ENCODE measurements at places on chromosomes 6 and 20. TPM values are rescaled to one million over a fixed set of nuclear protein-coding genes. Genes with fewer than 3 reads are reported as not detected.

The BPIFB4 gene
- not detected for total RNA-seq

The ASIP gene
- not detected for total RNA-seq

The GABRR2 gene
- total RNA-seq: not detected

The KCNB1 gene
- total RNA-seq: 3.0 TPM

The OTOR gene
- total RNA-seq: not detected

The SOX18 gene
- total RNA-seq: 0.58 TPM

The LAMA2 gene
- total RNA-seq: 154 TPM

The FGD2 gene
- not detected for total RNA-seq

The TINAG gene
- not detected for total RNA-seq

The MCCD1 gene
- not detected for total RNA-seq

The CNKSR3 gene
- total RNA-seq: 6.0 TPM

The IP6K3 gene
- total RNA-seq: 2.3 TPM

The SLC12A5 gene
- not detected for total RNA-seq

The BMP5 gene
- total RNA-seq: not detected

The LIN28B gene
- total RNA-seq: not detected

The LPIN3 gene
- total RNA-seq: 13.2 TPM

The LAMA4 gene
- total RNA-seq: 170 TPM

The MEP1A gene
- total RNA-seq: not detected

The ZC2HC1B gene
- not detected for total RNA-seq

The NFATC2 gene
- total RNA-seq: not detected

The TAF11 gene
- total RNA-seq: 16.7 TPM

The PROKR2 gene
- not detected for total RNA-seq

The PSORS1C2 gene
- not detected for total RNA-seq

The LCA5 gene
- total RNA-seq: 4.2 TPM

The SYCP2 gene
- 0.47 TPM for total RNA-seq

The VSX1 gene
- total RNA-seq: not detected

The BMP7 gene
- not detected for total RNA-seq

The MUC22 gene
- not detected for total RNA-seq

The POM121L2 gene
- not detected for total RNA-seq

The CEP250 gene
- total RNA-seq: 14.5 TPM

The EPPIN gene
- not detected for total RNA-seq

The NANP gene
- total RNA-seq: 7.2 TPM

The SIGLEC1 gene
- total RNA-seq: not detected

The RNF217 gene
- total RNA-seq: 6.6 TPM

The EPHA7 gene
- total RNA-seq: 0.09 TPM

The PBOV1 gene
- total RNA-seq: not detected

The PTK6 gene
- total RNA-seq: not detected

The KCNK5 gene
- total RNA-seq: not detected

The E2F3 gene
- 5.1 TPM for total RNA-seq

The TRIM15 gene
- total RNA-seq: not detected

The OOEP gene
- total RNA-seq: 0.23 TPM

The C20orf204 gene
- 0.12 TPM for total RNA-seq

The ETV7 gene
- not detected for total RNA-seq

The TGIF2 gene
- 9.4 TPM for total RNA-seq

The LGSN gene
- 0.93 TPM for total RNA-seq

The SALL4 gene
- 0.09 TPM for total RNA-seq

The PRR18 gene
- not detected for total RNA-seq

The FNDC11 gene
- 0.12 TPM for total RNA-seq

The CYB5R4 gene
- total RNA-seq: 0.94 TPM

The NPBWR2 gene
- not detected for total RNA-seq
